ENCODE measurements at places on chromosomes 2 and 18. TPM values are rescaled to one million over a fixed set of nuclear protein-coding genes. Genes with fewer than 3 reads are reported as not detected.

The NCKAP1 gene
- polyA plus RNA-seq, result 16.1 TPM

The OXER1 gene
- 8.1 TPM for polyA plus RNA-seq

The CABYR gene
- polyA plus RNA-seq, result 0.36 TPM

The PTCD3 gene
- polyA plus RNA-seq, result 25.5 TPM

The LIMS3 gene
- polyA plus RNA-seq, result 0.03 TPM

The PSTPIP2 gene
- 4.0 TPM for polyA plus RNA-seq

The SFT2D3 gene
- polyA plus RNA-seq, result 2.4 TPM

The ING5 gene
- polyA plus RNA-seq, result 7.2 TPM

The ATP5F1A gene
- 267 TPM for polyA plus RNA-seq

The EGR4 gene
- not detected for polyA plus RNA-seq

The SCN9A gene
- polyA plus RNA-seq, result 1.2 TPM

The IMPA2 gene
- polyA plus RNA-seq, result 40.7 TPM

The NLRC4 gene
- polyA plus RNA-seq, result 0.99 TPM

The EHBP1 gene
- polyA plus RNA-seq, result 16.6 TPM

The COPS7B gene
- 10.8 TPM for polyA plus RNA-seq

The GAD1 gene
- polyA plus RNA-seq, result not detected

The DSG1 gene
- 0.13 TPM for polyA plus RNA-seq

The AGAP1 gene
- 5.8 TPM for polyA plus RNA-seq

The RNPEPL1 gene
- polyA plus RNA-seq, result 24.8 TPM

The ACKR3 gene
- polyA plus RNA-seq, result 1.6 TPM

The CENPA gene
- 1.2 TPM for polyA plus RNA-seq

The IL18RAP gene
- 0.63 TPM for polyA plus RNA-seq

Data from liver (tissue), 10 donors.